ENCODE measurements at places on chromosomes 4 and X.

- no peak for DNase-seq
Measured at GRCh38 chr4:139828966-139829664, 163.5 kb downstream of the MGST2 start.

GRCh38 chr4:146450524-146450923 lies 71.2 kb downstream of the SLC10A7 start:
- DNase-seq: no peak

GRCh38 chr4:151668689-151669402 lies 92.0 kb downstream of the GATB start:
- no peak for DNase-seq

GRCh38 chrX:148574237-148574973 lies 74.0 kb downstream of the AFF2 start:
- DNase-seq: no peak

- DNase-seq: no peak
Measured at GRCh38 chrX:586351-586750, 44.2 kb upstream of the SHOX start.

- no peak for DNase-seq
Measured at GRCh38 chr4:141037446-141037845, 95.8 kb downstream of the RNF150 start.

DNA sequence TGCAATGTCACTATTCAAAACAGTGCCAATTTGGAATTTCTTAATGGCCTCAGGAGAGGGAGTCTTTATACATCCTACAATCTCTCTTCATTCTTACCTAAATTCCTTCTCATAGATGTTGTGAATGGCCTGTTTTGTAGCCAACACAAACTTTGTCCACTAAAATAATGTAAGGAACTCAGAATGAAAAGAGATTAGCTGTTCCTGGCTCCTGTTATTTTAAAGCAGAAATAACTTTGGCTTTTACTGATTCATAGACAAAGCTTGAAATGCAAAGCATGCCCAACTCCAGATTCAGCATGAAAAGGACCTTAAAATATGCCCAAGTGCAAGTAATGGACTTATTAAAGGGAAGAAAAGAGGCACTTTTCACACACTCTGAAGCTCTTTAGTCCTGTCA lies 146.0 kb upstream of the GPC4 start:
- no peak for DNase-seq

DNA sequence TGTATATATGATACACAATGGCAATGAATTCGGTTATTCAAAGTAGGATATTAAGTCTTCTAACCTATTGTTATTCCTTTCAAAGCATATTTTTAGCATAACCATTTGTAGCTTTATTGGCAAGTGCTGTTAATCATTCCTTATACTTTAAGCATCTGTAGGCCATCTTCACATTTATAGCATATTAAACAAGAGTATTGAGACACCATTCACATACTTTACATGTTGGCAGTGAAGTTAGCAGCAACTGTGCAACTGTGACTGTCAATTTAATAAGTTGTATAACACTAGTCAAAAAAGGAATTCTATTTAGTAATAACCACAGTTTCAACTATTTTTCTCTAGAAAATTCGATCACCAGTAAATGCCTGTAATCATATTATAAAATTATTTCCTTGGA lies 107.3 kb upstream of the MYOZ2 start:
- no peak for DNase-seq

DNA sequence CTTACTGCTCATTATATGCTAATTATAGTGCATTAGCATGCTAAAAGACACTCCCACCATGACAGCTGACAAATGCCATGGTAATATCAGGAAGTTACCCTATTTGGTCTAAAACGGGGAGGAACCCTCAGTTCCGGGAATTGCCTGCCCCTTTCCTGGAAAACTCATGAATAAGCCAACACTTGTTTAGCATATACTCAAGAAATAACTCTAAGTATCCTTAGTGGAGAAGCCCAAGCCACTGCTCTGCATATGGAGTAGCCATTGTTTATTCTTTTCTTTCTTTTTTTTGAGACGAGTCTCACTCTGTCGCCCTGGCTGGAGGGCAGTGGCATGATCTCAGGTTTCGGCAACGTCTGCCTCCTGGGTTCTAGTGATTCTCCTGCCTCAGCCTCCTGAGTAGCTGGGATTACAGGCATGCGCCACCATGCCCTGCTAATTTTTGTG lies 15.5 kb downstream of the NUDT6 start:
- DNase-seq: no peak

GRCh38 chrX:65578346-65578745 lies 43.8 kb upstream of the LAS1L start:
- no peak for DNase-seq

GRCh38 chr4:8917868-8918783 lies 46.5 kb upstream of the HMX1 start:
- no peak for DNase-seq

DNA sequence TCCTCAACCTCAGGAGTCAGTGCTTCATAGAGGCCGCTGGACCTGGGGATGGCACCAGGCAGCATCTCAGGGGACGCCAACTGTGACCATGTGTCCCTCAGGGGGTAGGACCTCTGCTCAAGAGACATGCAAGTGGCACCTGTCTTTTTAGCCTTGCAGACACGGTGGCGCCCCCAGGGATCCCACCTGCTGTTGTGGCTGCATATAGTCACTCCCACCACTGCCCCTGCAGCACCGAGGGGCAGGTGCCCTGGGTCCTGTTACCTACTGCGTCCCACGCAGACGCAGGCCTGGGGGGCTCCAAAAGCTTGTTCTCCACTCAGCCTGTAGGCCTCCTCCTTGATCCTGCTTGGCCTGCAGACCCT lies 2.5 kb downstream of the MYL5 start:
- no peak for DNase-seq

Measured in NCI-H1417 treated with DMSO at 0.1 percent for 48 hours (cell line).